ENCODE measurements at places on chromosomes 3 and 15.

DNA sequence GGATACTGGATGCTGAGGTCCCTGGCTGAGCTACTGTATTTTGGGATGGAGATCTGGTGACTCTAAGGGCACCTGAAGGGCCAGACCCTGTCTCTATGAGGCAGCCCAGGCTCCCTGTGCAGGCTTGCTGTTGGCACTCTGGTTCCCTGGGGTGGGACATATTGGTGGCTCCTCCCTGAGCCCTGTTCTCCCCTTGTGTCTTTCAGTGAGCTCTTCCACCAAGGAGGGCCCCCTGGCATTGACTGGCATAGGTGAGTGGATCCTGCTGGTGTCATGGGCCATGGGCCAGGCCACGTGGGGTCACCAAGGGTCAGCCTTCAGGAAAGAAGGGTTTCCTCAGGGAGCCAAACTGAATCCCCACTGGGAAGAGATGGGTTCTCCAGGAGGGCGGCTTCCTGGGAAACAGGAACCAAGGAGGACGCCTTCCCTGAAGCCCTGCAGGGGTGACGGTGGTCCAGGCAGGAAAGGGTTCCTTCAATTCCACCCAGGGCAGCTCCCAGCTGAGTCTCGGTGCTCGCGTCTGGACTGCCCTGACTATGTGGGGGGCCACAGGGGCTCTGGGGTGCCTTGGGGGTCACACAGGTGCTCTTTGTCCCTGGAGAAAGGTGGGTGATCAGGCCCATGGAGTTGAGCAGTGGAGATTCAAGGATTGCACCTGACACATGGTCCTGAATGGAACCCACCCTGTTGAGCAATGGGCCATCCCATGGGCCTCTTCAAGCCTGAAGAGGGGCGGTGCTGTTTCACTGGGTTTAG lies 220.4 kb downstream of the SNRPN start:
- no peak for DNase-seq

DNA sequence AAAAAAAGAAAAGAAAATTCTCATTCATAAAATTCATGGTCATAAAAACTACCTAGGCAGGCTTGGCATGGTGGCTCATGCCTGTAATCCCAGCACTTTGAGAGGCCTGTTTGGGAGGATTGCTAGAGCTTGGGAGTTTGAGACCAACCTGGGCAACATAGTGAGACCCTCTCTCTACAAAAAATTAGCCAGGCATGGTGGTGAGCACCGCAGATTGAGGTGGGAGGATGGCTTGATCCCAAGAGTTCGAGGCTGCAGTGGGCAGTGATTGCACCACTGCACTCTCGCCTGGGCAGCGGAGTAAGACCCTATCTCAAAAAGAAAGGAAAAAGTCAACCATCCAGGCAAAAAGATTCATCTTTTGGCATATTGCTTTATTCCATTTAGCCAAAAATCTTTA lies 58.5 kb downstream of the MEIS2 start:
- DNase-seq = no peak

DNA sequence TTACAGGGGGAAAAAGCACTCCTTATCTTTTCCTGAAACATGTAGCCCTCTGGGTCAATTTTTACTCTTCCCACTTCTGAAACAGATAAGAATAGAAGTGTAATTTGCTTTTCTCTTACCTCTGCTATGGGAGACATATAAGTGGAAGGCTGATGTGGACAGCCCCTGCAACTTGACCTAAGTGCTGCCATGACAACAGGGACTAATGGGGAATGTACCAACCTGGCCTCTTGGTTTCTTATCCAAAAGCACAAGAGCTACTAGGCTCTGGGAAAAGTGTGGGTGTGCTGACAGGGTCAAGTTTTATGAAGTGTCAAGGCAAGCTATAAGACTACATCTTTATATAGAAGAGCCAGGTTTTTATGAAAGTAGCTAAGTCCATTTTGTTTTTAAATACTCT lies 1246.5 kb downstream of the OTOL1 start:
- no peak for DNase-seq

- DNase-seq = no peak
Measured at GRCh38 chr15:52256930-52257733, 38.5 kb downstream of the MYO5C start.

DNA sequence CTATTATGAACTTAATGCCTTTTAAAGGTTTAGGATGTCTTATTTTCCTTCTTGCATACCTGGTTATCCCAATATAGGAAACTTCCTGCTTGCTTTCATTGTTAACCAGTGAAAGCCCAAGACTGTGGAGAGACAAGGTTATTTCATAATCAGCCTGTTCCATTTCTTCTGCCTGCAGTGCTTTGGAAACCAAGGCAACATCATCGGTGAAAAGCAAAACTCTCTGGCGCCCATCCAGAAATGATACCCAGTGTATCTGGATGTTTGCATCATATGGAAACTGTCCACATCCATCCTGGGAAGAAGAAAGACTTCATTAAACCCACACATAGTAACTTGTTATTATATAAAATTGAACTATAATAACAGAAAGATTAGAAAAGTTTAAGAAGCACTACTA lies 170.1 kb downstream of the VPS13C start:
- no peak for DNase-seq

DNA sequence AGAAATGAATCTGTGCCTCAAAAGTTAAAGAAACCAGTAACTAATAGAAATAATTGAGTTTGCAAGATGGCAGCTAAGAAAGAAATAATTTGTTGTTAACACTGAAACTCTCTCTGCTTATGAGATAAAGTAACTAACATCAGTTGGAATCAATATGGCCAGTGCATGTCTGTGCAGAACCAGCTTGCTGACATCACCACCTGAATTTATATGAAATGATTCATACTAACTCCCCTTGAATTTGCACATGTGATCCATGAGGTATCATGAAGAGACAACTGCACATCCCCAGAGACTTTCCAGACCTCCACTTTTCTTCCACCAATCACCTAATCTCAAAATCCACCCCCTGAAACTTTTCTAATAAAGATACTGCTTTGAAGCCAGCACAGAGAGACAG lies 10.3 kb upstream of the SLC25A38 start:
- DNase-seq = no peak

DNA sequence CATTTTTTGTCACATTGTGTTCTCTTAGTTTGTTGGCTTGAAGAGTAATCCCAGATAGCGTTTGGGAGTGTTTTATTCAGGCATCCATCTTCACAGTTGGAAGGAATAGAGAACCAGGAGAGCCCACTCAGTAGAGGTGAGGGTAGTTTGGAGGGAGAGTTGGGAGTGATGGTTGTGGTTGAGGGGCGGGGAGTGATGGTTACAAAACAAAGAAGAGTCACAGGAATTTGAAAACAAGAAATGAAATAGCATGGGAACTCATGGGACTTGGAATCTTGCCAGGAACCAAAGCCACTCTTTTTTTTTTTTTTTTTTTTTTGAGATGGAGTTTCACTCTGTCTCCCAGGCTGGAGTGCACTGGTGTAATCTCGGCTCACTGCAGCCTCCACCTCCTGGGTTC lies 36.3 kb downstream of the DUT start:
- peak; percentile 57 for DNase-seq

DNA sequence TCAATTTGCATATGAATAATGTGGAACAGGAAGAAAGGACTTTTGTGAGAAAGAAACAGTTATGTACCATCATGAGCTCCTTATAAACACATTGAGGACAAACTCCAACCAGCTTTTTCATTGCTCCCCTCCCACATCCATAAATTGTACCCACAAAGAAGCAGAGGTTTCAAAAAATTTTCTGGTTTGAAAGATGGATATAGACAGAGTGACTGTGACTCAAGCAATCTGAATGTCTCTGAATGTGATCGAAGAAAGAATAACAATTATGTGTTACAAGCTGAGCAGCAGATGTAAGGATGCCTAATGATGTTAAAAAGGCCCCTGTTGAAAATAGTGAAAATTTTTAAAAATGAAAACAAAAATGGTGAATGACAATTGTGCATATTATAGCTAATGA lies 127.4 kb downstream of the TFG start:
- no peak for DNase-seq

DNA sequence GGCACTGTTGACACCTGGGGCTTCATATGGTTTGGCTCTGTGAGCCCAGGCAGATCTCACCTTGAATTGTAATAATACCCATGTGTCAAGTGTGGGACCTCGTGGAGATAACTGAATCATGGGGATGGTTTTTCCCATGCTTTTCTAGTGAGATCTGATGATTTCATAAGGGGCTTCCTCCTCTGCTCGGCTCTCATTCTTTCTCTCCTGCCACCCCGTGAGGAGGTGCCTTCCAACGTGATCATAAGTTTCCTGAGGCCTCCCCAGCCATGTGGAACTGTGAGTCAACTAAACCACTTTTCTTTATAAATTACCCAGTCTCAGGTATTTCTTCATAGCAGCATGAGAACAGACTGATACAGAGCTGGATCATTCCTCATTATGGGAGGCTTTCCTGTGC lies 655.9 kb upstream of the ADAMTS9 start:
- DNase-seq = no peak

DNA sequence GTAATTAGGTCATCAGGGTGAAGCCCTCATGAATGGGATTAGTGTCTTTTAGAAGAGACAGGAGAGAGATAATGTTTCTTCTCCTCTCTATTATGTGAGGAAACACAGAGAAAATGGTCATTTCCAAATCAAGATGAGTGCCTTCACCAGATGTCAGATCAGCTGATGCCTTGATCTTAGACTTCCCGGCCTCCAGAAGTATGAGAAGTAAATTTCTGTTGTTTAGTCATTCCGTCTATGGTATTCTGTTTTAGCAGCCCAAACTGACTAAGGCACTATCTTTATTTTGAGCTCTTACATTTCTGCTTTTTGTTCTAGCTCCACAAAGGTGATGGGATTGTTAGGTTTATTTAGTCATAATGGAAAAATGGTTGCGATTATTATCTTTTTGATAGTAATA lies 273.2 kb upstream of the GADL1 start:
- no peak for DNase-seq

- DNase-seq = no peak
Measured at GRCh38 chr15:77984446-77984861, 93.1 kb downstream of the TBC1D2B start.

GRCh38 chr3:119831022-119831421 lies 49.1 kb downstream of the NR1I2 start:
- peak; percentile 27 for DNase-seq

- no peak for DNase-seq
Measured at GRCh38 chr3:168307893-168308292, 212.2 kb upstream of the GOLIM4 start.

DNA sequence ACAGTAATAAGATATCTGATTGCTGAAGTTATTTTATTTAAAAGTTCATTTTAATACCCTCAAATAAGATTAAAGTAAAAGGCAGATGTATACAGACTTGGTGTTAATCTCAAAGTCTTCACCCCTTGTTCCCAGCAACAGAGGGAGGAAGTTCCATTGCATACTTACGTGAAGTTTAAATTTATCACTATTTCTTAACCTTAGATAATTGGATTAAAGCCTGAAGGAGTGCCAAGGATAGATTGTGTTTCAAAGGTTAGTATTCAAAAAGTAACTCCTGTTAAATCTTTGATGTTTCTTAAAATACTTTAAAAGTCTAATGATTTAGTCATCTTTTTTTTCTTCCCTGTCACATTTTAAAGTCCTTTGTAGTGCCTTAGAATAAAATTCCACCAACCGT lies 39.3 kb downstream of the ATP1B3 start:
- DNase-seq = no peak

GRCh38 chr3:172466553-172467130 lies 18.4 kb upstream of the GHSR start:
- no peak for DNase-seq

- DNase-seq = no peak
Measured at GRCh38 chr3:15276028-15276724, 56.2 kb downstream of the SH3BP5 start.

- DNase-seq = no peak
Measured at GRCh38 chr15:36818260-36818659, 238.8 kb downstream of the CDIN1 start.

GRCh38 chr3:6733699-6734394 lies 127.1 kb upstream of the GRM7 start:
- DNase-seq = peak; percentile 78

- DNase-seq = no peak
Measured at GRCh38 chr15:81373775-81374395, at the start of gene TMC3. Gene TMC3, minus strand, starts transcription at chr15:81374213. Its CDS starts 136 bp downstream, at chr15:81374077.

DNA sequence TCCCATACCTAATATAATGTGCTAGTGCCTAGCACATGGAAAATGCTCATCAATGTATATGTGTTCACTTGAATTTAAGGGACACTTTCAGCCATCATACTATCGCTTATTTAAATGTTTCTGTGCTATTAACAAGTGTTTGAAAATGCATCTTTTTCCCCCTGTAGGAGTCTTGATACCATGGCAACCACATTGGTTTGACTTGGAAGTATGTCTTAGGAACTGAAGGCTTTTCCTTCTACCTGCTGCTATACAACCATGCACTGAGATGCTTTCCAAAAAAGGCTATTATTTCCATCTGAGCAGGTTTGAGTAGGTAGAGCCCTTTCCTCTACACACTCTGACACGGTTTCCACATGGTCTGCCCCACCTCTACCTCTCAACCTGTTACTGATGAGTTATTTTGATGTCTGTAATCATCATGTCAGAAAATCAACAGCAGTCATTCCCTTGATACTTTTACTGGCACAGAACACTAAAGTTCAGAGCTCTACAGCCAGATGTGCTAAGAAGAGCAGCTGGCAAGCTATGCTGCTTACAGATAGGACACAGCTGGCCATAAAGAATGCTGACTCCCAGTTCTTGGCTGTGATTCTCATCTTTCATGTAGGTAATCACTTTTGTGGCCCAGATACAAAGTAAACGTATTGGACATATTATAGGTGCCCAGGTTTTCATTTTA lies 59.3 kb downstream of the RYR3 start:
- no peak for DNase-seq

GRCh38 chr3:123385001-123385401 lies 63.9 kb downstream of the ADCY5 start:
- no peak for DNase-seq

- no peak for DNase-seq
Measured at GRCh38 chr15:38231436-38231835, 21.2 kb upstream of the SPRED1 start.

- DNase-seq = no peak
Measured at GRCh38 chr3:14582045-14582410, 41.9 kb upstream of the GRIP2 start.

DNA sequence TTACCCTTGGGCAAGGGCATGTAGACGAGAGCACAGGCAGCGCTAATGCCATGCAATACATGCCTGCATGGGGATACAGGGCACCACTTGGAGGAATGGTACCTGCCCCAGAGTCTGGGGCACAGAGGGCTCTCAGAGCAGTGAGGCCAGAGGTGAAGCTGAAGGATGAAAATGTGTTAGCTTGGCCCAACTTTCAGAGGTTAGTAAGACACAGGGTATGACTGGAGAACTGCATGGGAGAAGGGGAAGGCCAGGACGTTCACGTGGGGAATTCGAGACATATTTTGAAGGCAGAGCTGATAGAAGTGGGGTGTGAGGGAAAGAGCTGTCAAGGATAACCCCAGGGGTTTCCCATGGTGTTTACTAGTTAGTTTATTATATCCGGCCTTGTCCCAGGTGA lies 19.6 kb downstream of the CSRNP1 start:
- DNase-seq = no peak

GRCh38 chr3:56763233-56763632 lies 38.5 kb downstream of the ARHGEF3 start:
- no peak for DNase-seq

- DNase-seq = no peak
Measured at GRCh38 chr3:54630101-54630623, 297.7 kb downstream of the LRTM1 start.

GRCh38 chr3:32998631-32999451 lies 47.4 kb downstream of the CCR4 start:
- DNase-seq = no peak

- DNase-seq = no peak
Measured at GRCh38 chr3:134651347-134652041, 672 bp upstream of the KY start.

- DNase-seq = no peak
Measured at GRCh38 chr3:136728918-136729317, 23.3 kb downstream of the STAG1 start.

Data from OCI-M1 (cell line).